ENCODE measurements at places on chromosomes 3 and 15.

DNA sequence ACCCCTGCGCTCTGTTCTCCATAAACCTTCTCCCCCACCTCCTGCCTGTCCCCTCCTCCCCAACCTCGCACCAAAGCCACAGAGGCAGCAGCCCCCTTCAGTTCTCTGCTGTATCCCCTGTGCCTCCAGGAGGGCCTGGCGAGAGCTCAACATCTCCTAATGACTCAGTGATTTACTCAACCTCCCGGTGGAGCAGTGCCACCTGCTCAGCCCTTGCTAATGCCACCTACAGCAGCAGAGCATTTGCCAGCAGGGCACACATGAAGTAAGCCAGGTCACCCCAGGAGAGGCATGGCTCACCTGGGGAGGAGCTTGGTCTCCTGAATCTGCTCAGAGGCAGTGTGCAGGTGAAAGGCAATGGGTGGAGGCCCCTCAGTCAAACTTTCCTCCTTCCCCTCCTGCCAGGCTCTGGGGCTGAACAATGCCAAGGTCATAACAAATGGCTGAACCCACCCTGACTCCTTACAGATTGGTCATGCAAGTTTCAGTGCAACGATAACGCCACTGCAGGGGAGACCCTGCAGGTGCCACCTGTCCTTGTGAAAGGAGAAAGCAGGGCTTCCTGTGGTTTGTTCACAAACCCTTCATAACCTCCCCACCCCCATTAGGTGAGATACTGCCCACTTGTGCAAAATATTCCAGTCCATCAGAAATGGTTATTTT, 19.8 kb downstream of the TRPM1 start:
- no peak for DNase-seq

GRCh38 chr3:172542999-172543398, 19.8 kb upstream of the TNFSF10 start:
- no peak for DNase-seq

- no peak for DNase-seq
Observed at GRCh38 chr3:104392327-104392726, 974.4 kb upstream of the ALCAM start.

GRCh38 chr15:78325092-78325843, 14.9 kb upstream of the CRABP1 start:
- DNase-seq = peak; percentile 35

- DNase-seq = no peak
Observed at GRCh38 chr15:59703979-59704796, 15.1 kb upstream of the BNIP2 start.

- DNase-seq = no peak
Observed at GRCh38 chr3:178310949-178311348, 225.3 kb upstream of the KCNMB2 start.

GRCh38 chr3:75380276-75380771, 283.8 kb upstream of the FRG2C start:
- DNase-seq = no peak

- DNase-seq = peak; percentile 26
Observed at GRCh38 chr15:44711743-44712345, 527 bp downstream of the B2M start.

DNA sequence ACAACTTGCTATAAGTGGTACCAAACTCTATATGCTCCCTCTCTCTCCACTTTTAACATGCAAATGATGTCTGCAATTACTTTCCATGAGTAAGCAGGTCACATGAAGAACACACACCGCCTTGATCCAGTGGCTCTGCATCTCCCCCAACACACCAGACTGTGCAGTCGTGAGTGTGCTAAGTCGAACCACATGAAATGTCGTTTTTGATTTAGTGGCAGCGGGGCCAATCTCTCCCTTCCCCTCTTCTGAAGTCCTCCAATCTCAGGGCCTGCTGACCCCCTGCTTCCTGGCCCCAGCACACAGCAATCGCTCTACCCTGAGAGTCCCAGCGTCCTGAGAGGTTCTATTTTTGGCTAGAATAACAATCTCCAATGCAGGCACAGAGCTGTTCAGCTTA, 312.5 kb downstream of the SHQ1 start:
- DNase-seq = no peak

DNA sequence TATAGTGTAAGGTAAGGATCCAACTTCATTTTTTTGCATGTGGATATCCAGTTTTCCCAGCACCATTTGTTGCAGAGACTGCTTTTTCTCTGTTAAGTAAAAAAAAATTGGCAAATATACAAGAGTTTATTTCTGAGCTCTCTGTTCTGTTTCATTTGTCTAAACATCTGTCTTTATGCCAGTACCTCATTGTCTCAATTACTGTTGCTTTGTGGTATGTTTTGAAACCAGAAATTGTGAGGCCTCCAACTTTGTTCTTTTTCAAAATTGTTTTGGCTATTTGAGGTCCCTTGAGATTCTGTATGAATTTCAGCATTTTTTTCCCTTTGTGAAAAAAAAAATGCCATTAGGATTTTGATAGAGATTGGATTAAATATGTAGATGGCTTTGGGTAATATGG, 150.5 kb downstream of the MINAR1 start:
- no peak for DNase-seq

- DNase-seq = peak; percentile 56
Observed at GRCh38 chr3:32176989-32177701, 61.3 kb upstream of the CMTM8 start.

- peak; percentile 2 for DNase-seq
Observed at GRCh38 chr3:167184511-167184910, 195.6 kb downstream of the ZBBX start.

GRCh38 chr3:120048355-120049041, 45.7 kb downstream of the GSK3B start:
- DNase-seq = no peak

GRCh38 chr3:188729422-188729821, 442.3 kb upstream of the TPRG1 start:
- no peak for DNase-seq
